ENCODE measurements at places on chromosomes 16 and 17.
A peak's percentile ranks its signal among the peaks of the same experiment; 100 is the strongest.

DNA sequence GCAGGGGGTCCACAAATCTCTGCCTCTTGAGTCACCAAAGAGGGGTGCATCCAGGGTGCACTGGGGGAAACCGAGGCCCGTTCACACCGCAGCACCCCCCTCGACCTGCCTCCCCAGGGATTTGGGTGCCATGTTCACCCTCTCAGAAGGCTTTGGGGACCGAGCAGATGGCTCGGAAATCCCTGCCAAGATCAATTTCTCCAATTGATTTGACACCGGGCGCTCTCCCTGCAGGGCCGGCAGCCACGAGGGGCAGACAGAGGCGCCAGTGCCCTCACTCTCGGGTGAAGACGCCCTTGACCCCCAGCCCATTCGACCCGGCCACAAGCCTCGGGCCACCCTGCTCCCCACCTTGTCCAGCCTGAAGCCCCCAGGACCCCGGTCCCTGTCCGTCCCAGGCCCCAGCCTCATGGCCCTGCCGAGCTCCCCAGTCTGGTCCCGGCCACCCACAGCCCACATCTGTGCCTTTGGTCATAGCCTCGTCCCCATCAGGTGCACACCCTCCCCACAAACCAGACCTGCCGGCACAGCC is 9.3 kb downstream of the SSTR5 start:
- no peak for DNase-seq

GRCh38 chr16:24511174-24511573 is 28.2 kb upstream of the RBBP6 start:
- DNase-seq = no peak

- DNase-seq = no peak
Measured at GRCh38 chr17:50562242-50563091, 2.0 kb downstream of the CACNA1G start.

DNA sequence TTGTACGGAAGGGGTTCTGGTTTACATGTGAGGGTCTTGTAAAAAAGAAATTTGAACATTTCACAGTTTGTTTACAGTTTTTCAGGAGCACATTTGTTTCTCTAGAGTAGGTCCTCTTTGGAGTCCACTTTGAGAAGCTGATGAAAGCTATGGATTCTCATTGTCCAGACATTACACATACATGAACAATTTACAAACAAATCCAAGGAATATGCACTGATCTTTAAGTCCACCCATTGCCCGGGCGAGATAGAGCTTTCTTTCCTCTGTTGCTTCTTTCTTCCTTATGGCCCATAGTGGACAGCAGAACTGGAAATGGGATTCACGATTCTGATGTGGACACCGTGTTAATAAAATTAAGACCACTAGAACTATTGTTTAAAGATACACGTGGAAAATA is 1.9 kb downstream of the DCAF7 start:
- DNase-seq = no peak

- no peak for DNase-seq
Measured at GRCh38 chr17:66200685-66201092, 8.8 kb upstream of the CEP112 start.

GRCh38 chr16:79195938-79196337 is 404.6 kb downstream of the MAF start:
- no peak for DNase-seq

GRCh38 chr17:4710693-4711634 is 532 bp downstream of the ARRB2 start:
- DNase-seq = no peak

GRCh38 chr16:57115168-57115513 is 22.8 kb downstream of the CPNE2 start:
- no peak for DNase-seq

GRCh38 chr17:28863953-28864352 is 9.1 kb downstream of the ERAL1 start:
- DNase-seq = no peak

- no peak for DNase-seq
Measured at GRCh38 chr16:18796377-18796776, 5.0 kb downstream of the ARL6IP1 start.

DNA sequence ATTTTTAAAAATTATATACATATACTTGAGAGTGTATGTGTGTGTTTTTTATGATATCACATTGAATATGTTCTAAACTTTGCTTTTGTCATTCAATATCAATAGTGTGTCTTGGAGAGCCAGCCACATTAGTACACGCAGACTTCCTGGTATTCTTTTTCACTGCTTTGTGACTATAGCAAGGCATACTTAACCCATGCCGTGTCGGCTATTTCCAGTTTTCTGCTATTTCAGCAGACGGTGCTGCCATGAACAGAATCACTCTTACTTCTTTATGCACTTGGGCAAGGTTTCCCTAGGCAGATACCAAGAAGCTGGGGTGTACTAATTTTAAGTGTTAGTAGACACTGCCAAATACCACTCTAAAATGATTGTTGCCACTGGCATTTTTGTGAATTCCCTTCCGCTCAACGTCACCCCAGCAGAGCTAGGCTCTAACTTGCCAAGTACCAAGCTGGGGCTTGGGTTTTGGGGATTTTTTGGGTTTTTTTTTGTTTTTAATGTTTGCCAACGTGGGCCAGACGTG is 134.9 kb downstream of the SOCS1 start:
- DNase-seq = no peak

GRCh38 chr16:87369117-87369765 is 14.3 kb downstream of the FBXO31 start:
- no peak for DNase-seq

- DNase-seq = peak; percentile 88
Measured at GRCh38 chr16:24070851-24071250, 185.3 kb upstream of the CACNG3 start.

Data from NT2/D1 (cell line).